T-helper 17 cell (primary cell): ENCODE measurements at places on chromosomes 7 and 10.

DNA sequence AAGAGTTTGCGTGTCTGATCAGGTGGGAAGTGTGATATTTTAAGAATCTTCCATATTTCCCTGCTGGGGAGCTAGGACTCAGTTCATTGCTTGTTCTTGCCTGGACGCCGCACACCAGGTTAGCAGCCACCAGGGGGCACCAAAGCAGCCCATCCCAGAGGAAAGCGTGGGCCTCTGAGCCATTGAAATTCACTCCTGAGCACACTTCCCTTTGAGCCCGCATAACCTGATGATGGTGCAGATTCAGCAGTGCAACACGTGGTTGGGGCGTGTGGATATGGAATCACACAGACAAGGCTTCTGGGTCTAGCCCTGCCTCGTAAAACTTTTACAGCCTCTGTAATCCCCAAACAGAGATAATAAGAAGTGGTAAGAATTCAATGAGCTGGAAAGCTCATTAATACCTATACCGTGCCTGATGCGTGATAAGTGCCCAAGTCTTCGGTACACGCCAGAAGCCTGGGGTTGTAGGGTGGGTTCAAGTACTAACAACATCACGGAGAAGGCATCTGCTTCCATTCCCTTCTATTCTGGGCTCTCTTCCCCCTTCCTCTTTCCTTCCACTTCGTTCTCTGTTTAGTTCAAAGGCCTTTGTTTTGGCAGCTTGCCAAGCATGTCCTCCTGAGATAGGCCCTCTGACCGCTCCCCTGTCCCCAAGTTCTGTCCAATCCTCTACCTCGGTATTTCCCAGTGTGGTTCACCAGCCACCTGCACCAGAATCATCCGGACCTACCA is 130.1 kb upstream of the KMT2E start:
- H3K36me3 ChIP-seq = peaks cover 5% of the 10 kb centered on the region
- no peak overlapping the region for H3K4me3 ChIP-seq
- peak; percentile 66 for DNase-seq
- H3K27ac ChIP-seq = no peak overlapping the region
- peaks cover 2% of the 10 kb centered on the region for H3K4me1 ChIP-seq

DNA sequence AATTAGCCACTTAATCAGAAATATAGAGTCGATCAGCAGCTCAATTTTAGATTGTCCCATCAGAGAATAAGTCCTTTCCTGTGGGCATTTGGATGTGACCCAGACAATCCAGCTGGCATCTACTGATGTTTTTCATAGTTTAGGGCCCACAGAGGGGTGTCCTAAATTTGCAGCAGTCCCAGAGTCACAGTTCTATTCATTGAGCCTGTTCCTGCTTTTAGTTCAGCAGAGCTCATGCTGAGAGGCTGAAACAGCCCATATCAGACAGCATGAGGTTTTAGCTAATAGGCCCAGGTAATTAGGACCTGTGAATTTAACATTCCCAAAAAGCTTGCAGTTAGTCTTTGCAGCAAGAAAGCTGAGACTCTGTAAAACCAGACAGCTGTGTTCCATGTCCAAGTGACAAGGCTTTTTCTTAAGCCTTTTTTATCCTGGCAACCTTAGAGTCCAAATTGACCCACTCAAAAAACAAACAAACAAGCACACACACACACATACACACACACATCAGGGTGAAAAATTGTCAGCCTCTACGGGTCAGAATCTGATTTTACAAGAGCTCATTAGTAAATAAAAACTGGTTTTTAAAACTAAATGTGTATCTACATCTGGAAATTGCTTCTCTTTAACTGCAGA is 33.7 kb downstream of the ANKIB1 start:
- no peak for DNase-seq
- peaks cover 9% of the 10 kb centered on the region for H3K4me1 ChIP-seq
- no peak overlapping the region for H3K4me3 ChIP-seq
- H3K27ac ChIP-seq = no peak overlapping the region
- no peaks in the 10 kb centered on the region for H3K27me3 ChIP-seq

DNA sequence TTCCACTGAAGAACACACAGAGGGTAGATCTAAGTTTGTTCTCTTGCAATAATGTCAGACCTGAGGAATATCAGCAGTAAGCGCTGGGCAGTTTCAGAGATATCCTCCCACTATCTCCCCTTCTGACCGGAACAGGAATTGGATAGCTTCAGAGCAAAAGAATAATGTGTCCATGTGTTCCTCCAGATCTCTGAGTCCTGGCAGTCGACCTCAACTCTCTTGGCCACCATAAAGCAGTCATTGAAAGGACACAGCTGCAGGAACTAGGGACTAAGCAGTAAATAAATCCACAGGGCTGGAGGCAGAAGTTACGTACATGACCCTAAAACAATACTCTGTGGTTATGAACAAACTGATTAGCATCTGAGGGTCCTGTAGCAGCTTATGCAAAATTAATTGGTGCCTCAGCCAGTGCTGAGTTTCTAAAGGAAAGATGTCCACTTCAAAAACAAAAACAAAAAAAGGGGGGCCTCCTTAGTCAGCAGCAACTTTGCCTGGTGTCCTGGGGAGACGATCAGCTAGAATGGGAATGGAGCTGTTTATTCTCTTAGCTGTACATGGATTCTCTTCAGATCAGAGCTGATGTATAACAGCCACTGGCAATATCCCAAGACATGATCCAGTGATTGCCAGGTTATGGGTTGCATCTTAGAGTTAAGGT is 6.4 kb upstream of the PRTFDC1 start:
- H3K4me3 ChIP-seq = no peak overlapping the region
- no peak overlapping the region for H3K27ac ChIP-seq
- DNase-seq = no peak
- H3K36me3 ChIP-seq = no peaks in the 10 kb centered on the region

GRCh38 chr10:82310839-82311238 is 435.8 kb downstream of the NRG3 start:
- no peaks in the 10 kb centered on the region for H3K36me3 ChIP-seq
- no peaks in the 10 kb centered on the region for H3K27me3 ChIP-seq
- no peak overlapping the region for H3K4me3 ChIP-seq
- no peak overlapping the region for H3K27ac ChIP-seq

DNA sequence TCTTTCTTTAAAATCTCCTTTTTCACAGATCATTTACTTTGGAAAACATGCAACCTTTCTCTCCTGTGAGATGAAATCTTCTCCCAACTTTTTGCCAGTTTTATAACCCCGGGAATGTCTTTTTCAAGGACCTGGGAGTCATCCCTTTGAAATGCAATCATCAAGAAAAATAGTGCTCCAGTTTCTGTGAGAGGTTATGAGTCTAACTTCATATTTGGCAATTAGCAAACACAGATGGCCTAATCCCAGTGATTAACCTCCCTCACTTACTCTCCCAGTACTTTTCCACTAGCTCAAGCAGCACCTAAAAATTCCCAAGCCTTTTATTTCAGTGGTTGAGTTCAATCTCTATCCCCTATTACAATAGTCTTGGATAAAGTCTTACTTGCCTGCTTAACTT is 185.8 kb upstream of the TMEM106B start:
- H3K27ac ChIP-seq = no peak overlapping the region
- H3K4me3 ChIP-seq = no peak overlapping the region
- H3K36me3 ChIP-seq = no peaks in the 10 kb centered on the region

DNA sequence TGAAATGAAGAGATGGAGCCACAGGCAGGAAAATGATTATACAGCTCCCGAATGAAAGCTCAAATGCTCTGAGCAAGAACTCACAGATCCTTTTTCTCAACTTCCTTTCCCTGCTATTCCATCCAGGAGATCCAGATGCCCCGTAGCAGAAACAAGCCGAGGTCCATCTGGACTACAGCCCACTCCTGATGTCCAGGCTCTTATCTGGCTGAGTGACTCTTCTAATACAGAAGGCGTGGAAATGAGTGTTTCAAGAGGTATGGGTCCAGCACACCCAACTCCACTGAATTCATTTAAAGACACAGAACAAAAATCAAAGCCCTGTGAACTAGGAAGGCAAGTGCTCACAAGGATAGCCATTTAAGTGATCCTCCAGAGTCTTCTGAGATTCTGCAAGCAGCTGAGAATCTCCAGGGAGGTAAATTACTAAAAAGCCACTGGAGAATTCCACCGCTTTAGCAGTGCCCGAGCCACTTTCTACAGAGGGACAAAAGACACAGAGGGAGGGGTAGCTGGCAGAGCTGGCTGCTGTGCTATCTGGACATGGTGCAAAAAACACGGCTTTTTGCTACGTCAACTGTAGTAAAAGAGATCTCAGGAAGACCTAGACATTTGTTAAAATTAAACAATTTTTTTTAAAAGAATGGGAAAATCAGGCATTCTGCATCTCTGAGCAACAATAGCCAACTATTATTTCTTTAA is 24.5 kb downstream of the FAM171A1 start:
- no peak overlapping the region for H3K27ac ChIP-seq
- H3K4me3 ChIP-seq = no peak overlapping the region
- no peak for DNase-seq
- H3K27me3 ChIP-seq = peaks cover 24% of the 10 kb centered on the region
- H3K4me1 ChIP-seq = peaks cover 14% of the 10 kb centered on the region

DNA sequence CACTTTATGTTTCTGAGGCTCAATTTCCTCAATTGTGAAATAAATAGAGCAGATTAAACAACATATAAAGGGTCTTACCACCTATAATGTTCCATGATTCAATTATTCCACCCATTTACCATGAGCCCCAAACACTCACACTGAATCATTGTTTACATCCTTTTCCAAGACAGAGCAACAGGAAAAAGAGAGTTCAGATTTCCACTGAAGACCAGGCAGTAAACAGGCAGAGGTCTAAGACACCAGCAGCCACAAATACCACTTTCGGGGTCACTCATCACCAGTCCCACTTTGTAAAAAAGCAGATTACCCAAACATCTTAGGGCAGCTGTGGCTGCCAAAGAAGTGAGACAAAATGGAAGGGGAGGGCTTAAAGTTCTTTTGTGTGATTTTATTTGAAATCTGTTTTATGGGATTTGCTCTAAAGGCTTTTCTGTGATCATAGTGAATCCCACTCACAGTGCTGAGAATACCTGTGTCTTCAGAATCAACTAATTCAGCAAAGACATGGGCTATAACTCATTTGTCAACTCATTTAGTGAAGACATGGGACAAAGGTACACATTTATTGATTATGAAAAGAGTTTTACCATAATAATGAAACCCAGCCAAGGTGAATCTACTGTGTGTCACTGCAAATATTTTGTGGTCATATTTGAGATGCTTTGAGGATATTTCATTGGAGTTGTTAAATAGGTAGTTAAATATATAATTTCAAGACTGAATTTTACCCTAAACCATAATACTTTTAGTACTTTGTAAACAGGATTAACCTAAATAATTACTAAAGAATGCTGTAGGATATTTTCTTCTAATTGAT is 24.8 kb upstream of the DLD start:
- H3K36me3 ChIP-seq = peaks cover 2% of the 10 kb centered on the region

DNA sequence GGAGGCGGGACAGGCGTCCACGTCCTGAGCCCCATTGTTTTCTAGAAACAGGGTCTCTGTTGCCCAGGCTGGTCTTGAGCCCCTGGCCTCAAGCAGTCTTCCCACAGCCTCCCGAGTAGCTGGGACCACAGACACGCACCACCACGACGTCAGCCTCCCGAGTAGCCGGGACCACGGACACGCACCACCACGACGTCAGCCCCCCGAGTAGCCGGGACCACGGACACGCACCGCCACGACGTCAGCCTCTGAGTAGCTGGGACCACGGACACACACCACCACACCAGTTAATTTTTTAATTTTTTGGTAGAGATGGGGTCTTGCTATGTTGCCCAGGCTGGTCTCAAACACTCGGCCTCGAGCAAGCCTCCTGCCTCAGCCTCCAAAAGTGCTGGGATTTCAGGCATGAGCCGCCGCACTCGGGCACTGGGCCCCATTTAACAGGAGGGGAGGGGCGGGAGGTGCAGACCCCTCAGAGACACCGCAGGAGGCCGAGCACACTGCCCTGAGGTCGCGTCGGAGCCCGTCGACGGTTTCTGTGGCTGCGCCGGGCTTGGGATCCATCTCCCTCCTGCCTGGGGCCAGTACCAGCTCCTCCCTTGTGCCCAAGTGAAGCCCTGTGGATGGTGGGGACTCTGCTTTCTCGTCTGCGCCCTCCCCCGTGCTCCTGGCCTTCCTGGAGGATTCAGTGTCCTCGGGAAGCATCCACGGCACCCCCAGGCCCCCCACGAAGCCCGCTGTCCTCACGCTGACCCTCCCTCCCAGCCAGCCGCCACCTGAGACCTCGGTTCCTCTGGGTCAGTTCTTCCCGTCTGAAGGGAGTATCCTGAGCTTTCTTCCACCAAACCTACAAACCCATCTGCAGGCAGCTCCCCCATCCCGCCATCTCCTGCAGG is 13.0 kb downstream of the FAM20C start:
- no peaks in the 10 kb centered on the region for H3K27me3 ChIP-seq
- H3K36me3 ChIP-seq = peaks cover 3% of the 10 kb centered on the region
- no peak for DNase-seq
- no peak overlapping the region for H3K4me3 ChIP-seq
- peaks cover 8% of the 10 kb centered on the region for H3K4me1 ChIP-seq

DNA sequence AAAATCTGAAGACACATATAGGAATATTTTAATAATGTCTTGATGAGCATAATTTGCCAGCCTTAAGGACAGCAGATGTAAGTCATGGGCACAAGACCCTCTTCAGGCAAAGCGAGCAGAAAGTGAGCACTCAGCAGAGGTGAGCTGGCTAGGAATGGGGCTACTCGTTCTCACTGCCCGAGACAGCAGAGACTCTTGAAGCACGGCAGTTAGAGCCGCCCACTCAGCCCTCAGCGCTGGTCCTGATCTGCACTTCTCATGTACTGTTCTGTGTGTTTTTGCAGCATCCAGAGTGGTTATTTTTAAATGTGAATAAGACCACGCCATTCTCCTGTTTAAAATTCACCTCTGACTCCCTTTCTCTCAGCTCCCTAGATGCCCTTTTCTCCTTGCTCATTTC is 65.3 kb downstream of the GFRA1 start:
- no peak for DNase-seq
- H3K27me3 ChIP-seq = peaks cover 10% of the 10 kb centered on the region
- H3K27ac ChIP-seq = no peak overlapping the region
- no peaks in the 10 kb centered on the region for H3K36me3 ChIP-seq
- no peak overlapping the region for H3K4me3 ChIP-seq
- no peaks in the 10 kb centered on the region for H3K4me1 ChIP-seq

DNA sequence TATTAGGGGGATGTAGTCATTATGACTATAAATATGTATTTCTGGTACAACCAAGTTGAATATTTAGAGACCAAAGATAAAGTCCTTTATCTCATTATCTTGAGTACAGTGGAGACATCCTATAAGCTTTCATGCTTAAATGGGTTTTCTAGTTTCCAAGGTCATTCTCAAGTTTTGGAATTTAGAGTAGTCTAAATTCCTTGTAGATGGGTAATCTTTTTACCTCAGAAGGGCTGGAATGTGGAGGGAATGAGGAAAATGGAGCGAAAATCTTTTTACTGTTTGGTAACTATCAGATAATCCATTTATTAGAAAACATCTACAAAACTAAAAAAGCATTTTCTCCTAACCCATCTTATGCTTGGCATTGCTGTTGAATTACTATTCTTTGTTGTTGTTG is 181.3 kb downstream of the RNF133 start:
- no peaks in the 10 kb centered on the region for H3K36me3 ChIP-seq
- H3K4me3 ChIP-seq = no peak overlapping the region
- H3K27me3 ChIP-seq = no peaks in the 10 kb centered on the region
- DNase-seq = no peak
- no peak overlapping the region for H3K27ac ChIP-seq
- H3K4me1 ChIP-seq = no peaks in the 10 kb centered on the region
